ENCODE measurements at places on chromosomes 7 and 10.
A peak's percentile ranks its signal among the peaks of the same experiment; 100 is the strongest.

DNA sequence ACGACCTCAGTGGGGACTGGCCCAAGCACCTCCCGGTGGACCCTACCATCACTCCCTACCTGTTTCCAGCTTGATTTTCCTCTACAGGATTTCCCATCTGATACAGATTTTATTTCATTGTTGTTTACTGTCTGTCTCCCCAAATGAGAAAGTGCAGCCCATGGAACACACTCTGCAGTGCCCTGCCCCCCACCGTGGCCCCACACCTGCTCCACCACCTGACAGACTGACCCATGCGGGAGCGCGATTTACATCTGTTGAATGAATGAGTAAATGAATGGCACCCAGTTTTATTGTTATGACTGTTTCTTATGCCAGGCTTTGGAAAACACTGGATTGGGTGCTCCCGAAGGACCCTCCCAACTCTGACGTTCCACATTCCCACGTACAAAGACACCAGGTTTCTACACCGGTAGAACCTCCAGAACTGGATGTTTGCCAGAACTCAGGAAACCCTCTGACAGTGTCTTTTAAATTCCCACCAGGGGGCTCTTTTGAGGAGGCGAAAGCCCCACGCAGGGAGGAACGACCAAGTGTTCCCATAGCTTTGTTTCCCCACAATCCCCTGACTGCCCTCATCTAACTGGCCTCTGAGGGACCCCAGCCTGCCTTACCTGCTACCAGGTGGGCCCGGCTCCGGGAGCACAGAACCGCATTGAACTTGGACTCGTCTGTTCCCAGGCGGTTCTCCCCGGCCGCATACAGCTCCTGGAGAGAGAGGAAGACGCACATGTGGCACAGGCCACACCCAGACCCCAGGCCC lies 29.0 kb downstream of the PLAC9 start:
- no peak for DNase-seq

- no peak for DNase-seq
Observed at GRCh38 chr10:86644794-86645445, 9.4 kb upstream of the OPN4 start.

GRCh38 chr7:122298618-122299017 lies 5.9 kb downstream of the FEZF1 start:
- DNase-seq = no peak

GRCh38 chr7:134351424-134351823 lies 34.7 kb upstream of the SLC35B4 start:
- no peak for DNase-seq

DNA sequence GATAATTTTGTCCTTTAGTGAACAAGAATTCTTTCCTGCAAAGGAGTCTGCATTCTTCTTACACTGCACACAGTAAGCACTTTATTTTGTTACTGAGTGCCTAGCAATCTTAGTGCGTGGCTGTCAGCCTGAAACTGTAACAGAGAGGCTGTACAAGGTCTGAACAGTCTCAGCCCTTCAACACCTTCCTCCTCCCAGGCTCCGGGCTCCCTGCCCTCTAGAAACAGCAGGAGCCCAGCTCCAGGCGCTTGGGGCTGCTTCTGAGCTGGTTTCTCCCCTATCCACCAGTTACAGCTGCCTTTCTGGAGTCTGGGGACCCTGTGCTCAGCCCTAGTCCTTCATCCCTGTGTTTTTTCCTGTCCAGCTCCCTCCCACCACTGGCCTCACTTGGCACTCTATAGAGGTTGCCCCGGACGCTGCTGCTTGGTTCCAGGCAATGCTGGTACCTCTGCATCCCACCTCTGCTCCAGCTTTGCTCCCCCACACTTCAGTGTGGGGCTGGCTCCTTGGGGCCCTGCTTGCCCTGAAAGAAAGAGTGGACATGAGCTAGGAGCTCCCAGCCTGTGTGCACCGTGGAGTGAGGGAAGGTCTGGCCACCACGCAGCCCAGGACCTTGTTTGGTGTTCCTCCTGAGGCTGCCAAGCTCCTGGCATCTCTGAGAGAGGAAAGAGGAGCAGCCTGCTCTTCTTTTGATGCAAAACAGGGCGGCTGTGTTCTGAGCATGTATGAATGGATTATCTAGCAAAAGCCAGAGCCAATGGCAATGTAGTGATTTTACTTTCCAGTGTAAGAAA lies 251.2 kb upstream of the GRB10 start:
- DNase-seq = no peak

DNA sequence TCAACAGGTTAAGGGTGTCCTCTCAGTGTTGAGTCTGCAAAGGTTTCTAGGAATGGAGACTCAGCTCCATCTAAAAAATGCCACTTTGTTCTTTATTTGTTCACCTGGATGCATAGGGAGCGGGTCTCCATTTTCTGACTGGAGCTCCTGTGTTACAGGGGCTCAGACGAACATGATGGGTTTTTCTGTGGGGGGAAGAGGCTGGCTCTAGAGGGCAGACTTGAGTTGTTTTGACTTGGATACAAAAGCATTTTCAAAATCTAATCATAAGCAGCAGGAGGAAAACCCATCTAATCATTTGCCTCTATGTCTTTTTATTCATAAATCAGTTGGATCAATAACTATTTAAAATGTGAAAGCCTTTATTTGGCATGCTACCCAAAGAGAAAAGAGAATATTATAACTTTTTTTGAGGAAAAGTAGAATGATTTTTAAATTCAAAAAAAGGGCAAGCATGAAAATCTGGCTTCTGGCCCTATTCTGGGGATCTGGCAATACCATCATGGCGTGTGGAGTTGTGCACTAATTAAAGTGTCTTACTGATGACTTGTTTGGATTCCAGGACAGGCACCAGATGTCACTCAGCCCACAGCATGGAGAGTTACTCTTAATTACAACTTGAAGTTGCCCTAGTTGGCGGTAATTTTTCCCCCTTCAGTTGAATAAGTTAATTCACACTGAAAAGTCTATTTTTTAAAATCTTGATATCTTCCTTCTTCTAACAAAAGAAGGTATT lies 594.9 kb downstream of the REEP3 start:
- peak; percentile 24 for DNase-seq

DNA sequence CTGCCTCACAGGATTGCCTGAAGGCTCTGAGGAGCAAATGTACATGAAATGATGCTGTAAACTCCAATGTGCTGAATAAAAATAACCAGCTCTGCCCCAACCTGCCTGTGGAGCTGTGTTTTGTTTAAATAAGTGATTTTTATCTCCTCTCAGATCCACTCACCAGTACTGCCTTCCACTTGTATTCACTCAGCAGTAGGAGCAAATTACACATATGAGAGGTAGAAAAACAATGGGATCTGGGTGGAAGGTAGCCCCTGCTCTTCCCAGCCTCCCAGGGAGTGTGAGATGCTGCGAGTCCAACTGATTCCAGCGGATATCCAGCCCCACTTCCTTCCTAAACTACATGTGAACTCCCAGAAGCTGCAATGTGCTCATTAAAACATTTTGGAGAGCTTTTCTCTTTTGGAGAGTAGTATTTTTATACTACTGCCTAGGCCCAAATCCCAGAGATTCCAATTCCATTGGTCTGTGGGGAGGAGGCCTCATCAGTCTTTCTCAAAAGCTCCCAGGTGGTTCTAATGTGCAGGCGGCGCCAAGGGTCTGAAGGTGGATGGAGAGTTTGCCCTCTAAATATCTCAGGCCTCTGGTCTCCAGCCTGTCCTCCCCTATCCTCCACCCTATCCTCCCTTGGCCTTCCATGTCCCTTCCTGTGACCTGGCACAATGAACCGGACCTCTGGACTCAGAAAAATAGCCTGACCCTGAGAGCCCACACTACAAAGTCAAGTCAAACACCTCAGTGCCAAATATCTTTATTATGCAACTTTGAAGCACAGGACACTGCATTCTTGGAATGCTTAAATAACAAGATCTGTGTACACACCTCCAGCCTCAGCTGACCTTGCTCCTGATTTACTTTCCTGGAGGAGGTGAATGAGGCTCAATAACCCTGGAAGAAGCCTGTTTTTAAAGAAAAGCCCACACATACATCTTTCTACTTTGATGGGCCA lies 46.2 kb downstream of the CPVL start:
- DNase-seq = no peak

GRCh38 chr10:43569681-43570080 lies 4.7 kb downstream of the ZNF239 start:
- no peak for DNase-seq

DNA sequence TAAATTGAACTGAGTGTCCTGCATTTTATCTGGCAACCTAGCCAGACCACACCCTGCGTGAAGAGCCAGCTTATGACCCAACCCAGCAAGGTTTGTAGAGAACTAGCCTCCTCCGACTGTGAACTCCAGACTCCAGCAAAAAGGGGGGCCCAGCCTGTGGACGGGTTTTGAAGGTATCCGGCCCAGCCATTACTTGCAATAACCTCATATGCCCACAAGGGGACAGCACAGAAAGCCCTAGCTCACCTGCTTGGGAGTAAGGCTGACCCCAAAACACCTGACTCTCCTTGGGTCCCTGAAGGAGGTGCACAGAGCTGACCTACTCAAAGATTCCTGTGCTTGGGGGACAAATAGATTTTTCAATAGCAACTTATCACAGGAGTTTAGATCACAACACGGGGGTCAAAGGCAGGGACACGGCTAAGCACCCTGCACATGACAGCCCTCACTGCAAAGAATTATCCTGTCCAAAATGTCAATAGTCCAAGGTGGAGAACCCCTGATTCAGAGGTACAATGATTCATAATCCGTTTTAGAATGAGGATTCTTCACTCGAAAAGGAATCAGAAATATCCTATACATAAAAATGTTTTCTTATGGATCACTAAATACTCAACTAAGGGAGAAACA lies 4.6 kb downstream of the TRPV6 start:
- DNase-seq = peak; percentile 21

- peak; percentile 51 for DNase-seq
Observed at GRCh38 chr10:103238506-103239252, 7.0 kb upstream of the RPEL1 start.

DNA sequence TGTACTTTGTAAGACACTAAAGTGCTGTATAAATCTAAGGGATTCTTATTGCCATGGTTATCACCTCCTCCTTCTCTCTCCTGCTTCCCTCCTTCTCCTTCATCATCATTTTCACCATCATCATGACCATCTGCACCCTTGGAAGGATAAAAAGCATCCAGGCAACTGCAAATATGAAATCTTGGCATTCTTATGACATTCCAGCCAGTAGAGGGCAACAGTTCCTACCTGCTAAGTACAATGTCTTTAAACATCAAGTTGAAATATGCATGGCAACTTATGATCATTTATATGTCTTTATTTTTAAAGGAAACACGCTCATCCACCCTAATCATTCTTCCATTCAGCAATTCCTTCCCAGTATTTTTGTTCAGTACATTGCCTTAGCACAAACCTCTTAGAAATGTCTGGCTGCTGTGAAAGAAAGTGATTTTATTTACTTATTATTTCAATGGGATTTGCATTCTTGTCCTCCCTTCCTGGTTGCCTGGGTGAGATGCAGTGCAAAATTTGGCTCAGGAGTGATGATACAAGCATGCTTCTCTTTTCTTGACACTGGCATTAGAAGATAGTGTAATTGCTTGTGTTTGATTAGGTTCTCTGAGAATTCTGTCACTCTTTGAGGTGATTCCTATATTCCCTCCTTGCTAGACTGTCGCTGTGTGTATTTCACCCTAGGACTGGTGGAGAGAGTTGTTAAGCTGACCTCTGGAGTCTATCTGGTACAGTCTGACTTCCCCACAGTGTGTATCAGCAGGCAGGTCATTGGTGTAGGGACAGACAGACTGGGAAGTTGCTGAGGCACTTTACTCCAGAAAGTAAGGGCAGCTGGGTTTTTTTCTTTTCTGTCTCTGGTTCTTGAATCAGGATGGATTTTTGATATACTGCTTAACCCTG lies 188.5 kb upstream of the BMPER start:
- peak; percentile 30 for DNase-seq

- no peak for DNase-seq
Observed at GRCh38 chr10:1412531-1413189, 324.7 kb downstream of the ADARB2 start.

DNA sequence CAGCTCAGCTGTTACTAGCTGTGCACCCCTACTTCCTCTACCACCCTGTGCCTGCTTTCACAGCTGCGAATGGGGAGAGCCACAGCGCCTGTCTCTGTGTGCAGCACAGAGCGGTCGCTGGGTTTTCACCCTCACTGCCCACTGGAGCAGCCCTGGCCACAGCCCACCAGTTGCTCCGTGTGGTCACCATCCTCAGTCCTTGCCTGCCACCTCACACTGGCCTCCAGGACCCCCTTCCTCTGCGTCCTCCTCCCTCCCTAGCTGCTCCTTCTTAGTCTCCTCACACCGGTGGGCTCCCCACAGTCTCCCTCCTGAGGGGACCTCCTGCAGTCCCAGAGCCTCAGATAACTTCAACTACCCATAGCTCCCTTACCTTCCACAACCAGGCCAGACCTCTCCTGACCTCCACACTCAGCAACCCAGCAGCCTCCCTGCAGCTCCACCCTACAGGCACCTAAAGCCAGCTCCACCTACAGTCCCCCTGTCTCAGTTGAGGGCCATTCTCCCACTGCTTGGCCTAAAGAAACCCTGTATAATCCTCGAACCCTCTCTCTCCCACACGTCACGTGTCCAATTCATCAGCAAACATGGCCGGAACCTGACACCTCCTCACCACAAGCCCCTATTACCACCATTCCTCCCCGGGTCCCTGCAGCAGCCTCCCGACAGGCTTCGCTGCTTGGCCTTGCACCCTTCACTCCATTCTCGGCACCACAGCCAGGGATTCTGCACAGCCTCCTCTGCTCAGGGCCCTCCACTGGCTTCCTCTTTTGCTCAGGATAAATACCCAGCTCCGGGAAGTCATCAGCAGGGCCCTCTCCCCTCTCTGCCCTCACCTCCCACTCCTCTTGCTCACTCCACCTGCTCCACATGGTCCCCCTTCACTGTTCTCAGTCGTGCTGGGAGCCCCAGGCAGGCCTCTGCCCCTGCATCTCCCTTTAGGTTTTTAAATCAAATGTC lies 28.1 kb downstream of the PLAC9 start:
- no peak for DNase-seq

DNA sequence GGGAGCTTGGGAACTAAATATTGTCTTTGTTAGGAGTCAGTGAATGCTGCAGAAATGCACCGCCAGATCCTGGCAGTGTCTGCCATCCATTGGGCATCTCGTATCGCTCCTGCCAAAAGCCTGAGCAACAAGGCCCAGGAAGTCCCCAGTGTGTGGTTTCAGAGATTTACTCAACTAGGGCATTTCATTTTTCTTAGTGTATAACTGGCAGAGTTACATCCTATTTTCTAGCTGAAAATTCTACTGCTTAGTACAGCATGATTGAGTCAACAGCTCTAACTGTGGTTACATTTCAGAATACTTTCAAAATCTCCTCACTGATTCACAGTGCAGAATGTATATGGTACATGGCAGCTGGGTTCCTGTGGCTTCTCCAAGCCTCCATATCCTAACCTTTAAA lies 95.8 kb upstream of the CREB5 start:
- no peak for DNase-seq

- DNase-seq = no peak
Observed at GRCh38 chr7:37448011-37448635, 541 bp downstream of the ELMO1 start.

GRCh38 chr7:96380111-96380512 lies 58.2 kb upstream of the SLC25A13 start:
- DNase-seq = no peak
